ENCODE measurements at places on chromosomes 6 and 20. TPM values are rescaled to one million over a fixed set of nuclear protein-coding genes. Genes with fewer than 3 reads are reported as not detected.

GRCh38 chr20:11057624-11058023, 383.8 kb upstream of the JAG1 start:
- peak; percentile 67 for DNase-seq

DNA sequence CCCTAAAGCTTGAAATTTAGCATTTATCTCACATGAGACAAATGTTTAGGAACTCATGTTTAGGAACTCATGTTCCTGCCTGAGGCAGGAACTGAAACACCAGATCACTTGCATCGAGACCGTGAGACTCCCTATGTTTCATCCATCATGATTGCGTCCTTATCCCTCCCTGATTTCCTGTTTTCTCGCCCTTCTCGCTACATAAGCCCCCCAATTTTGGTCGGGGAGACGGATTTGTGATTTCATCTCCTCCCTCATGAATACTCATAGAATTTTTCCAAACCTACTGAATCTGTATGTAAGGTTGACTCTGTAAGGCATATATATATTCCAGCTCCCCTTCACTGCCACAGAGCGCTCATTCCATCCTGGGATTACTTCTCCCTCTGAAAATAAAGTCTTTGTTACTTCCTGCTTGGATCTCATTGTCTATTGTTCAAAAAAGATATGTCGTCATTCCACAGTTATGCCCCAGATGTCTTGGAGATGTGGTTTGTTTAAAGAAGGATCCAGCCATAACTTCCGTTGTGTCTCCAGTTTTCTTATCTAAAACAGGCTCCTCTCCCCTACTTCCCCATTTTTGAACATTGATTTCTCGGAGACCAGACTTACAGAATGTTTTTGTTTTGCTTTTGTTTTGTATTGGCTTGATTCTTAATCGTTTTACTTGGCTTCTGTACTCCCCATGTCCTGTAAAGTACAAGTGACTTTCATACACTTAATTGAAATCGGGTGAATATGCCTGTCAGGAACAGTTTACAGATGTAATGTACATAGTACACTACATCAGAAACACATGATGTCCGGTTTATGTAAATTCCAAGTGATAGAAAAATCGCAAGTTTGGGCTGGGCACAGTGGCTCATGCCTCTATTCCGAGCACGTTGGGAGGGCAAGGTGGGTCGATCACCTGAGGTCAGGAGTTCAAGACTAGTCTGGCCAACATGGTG, 118.7 kb downstream of the HFE start:
- peak; percentile 94 for DNase-seq

GRCh38 chr20:8320306-8320705, 188.2 kb downstream of the PLCB1 start:
- DNase-seq, result no peak

- peak; percentile 75 for DNase-seq
Observed at GRCh38 chr20:33732166-33732970, 572 bp downstream of the ZNF341 start.

DNA sequence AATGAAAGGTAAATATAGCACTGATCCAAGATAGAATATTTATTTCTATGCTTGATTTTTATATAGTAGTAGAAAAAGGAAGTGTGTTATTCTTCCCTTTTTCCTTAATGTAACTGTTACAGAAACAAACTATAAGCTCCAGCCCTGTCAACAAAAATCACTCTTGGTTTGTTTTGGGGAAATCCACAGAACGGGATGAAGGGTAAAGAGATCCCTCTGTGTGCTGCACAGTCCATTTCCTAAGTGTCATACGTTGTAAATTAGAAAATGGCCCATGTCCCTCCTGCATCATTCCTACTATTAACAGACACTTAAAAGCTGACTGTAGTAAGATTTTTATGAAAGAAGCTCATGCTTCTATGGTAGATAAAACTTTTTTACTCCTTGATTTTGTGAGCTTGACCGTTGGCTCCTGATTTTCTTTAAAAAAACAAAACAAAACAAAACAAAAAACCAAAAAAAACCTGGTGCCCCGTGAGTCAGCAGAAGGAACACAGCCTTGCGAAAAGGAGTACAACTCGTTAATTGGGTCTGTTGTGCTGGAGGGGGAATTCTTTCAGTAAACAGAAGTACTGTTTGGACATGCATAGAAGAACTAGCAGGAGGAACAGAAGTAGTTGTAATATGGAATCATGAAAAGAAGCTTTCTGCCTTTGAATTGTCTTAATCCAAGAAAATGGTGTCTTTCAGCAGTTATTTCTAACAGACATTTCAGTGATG, 67.5 kb downstream of the RTN4IP1 start:
- DNase-seq, result no peak

ATP5F1E gene
- 39.3 TPM for total RNA-seq
